ENCODE measurements at places on chromosomes 3 and 15.

- no peak for DNase-seq
Measured at GRCh38 chr15:42365921-42366550, 6.7 kb downstream of the CAPN3 start.

DNA sequence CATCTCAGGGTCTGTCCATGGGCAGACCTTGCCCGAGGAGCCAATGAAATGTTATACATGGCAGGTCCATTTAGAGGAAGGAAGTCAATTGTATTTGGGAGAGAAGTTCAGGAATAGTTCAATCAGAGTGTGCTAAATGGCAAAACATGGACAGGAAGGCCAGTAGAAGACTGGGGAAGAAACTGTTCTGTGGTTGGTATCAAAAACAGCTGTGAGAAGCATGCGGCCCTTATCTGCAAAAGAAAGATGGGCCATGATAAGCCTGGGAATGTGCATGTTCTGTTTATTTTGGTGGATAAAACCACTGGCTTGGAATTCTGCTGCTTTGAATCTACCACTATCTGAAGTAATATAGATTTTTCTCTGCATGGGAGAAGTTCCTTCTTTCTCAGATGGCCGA lies 100.4 kb downstream of the MCTP2 start:
- no peak for DNase-seq

DNA sequence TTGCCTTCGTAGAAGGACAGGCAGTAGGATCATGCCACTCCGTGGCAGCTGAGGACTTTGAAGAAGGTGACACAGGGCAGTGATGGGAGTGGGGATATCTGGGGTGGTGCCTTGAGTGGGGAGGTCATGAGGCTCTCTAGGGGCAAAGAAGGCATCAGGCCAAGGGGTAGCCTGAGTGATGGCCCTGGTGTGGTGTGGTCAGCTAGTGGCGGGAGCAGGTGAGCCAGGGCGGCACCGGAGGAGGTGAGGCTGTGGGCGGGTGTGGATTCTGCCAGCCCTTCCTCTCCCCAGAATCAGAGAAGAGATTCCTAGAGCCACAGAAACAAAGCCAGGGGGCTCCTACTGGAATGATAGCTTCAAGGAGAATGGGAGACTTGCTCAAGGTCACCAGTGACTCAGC lies 18.4 kb downstream of the WNT7A start:
- no peak for DNase-seq

- DNase-seq = no peak
Measured at GRCh38 chr3:23461069-23461468, 257.9 kb downstream of the UBE2E2 start.

GRCh38 chr15:80695911-80696661 lies 976 bp downstream of the ABHD17C start:
- DNase-seq = peak; percentile 27

DNA sequence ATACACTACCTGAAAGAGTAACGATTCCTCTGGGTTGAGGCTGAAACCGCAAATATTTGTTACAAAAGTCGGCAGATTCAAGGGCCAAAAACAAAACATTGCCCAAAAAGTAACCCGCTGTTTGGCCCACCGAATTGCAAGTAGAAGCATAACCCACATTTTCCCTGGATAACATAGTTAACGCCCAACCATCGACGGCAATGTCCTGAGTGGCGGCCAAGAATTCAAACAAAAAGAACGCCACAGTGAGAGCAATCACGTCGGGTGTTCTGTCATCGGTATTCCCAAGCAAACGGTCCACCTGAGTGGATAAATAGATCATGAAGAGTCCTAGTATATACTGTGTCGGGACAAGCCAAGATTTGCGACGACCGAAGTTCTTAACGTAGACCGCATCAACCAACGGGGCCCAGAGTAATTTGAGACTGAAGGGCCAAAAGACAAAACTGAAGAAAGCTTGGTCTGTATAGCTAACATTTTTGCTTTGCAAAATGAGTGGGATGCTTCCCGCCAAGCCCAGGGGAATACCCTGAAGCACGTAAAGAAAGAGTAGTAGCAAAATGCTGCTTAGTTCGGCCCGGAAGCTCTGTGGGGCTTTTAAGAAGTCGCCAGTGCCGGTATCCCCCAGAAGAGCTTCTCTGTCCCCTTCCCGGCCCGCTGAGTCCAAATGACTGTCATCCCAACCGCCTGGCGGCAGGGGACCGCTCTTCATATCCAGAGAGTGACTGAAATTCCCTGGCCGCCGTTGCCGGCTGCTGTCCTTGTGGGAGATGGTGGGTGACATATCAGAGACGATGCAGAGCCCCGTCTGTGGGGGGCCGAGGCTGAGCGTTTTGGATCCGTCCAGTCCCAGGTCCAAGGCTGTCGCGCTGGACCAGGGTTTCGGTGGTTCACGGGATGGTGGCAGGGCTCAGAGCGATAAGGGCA lies 750 bp downstream of the SLC33A1 start:
- no peak for DNase-seq

GRCh38 chr3:118187221-118187620 lies 847.4 kb downstream of the IGSF11 start:
- DNase-seq = no peak

DNA sequence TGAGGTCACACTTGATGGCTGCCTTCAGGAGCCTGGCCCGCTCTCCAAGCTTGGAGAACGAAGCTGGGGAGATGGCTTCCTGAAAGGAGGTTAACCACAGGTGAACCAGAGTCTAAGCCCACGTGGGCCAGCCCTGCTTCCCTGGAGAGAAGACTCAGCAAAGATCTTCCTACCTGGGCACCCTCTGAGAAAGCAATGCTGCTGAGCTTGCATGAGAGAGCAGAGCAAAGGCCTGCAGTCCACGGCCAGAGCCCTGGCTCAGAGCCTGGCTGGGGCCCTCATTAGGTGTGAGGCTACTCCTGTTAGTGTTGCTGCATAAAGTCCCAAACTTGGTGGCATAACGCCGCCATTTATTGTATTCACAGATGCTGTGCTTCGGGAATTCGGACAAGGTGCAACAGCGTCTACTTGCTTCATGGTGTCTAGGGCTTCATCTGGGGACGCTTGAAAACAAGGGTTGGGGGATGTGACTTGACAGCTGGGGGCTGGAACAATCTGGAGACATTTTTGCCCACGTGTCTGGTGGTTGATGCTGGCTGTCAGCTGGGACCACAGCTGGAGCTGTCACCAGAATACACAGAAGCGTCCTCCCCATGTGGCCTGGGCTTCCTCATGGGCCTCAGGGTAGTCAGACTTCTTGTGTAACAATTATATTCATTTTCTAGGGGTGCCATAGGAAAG lies 87.9 kb upstream of the MEF2A start:
- DNase-seq = no peak

DNA sequence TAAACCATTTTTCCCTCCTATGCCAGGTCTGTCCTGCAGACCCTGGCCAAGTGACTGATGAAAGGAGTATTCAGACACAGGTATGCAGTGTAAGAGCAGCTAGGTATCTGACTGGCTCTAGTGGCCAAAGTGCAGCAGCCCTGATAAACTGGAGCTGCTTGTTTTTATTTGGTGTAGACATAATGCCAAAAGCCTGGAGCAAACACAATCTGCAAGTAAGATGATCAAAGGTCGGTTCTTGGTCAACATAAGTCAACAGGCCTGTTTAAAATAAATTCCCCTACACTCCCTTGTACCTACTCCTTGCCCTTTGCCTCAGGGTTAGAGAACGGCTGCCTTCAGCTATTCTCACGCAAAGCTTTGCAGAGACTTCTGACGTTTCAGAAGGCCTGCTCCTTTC lies 1003.1 kb downstream of the ZPLD1 start:
- no peak for DNase-seq

DNA sequence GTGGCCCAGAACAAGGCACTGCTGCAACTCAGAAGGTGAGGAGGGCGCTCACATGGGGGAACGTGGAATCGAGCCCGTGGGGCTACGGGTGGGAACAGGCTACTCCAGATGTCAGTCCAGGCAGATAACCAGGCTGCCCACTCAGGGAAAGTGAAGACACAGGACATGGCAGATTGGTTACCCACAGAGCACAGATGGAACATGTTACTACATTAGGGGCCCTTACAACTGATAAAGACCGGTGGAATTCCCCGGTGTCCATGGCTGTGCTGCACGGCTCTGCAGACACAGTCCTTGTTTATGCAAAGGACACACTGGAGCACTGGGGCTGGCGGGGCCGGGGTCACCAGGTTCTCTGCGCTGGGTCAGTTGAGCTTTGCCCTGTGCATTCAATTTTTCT lies 36.9 kb downstream of the PCSK6 start:
- DNase-seq = no peak

- DNase-seq = peak; percentile 45
Measured at GRCh38 chr3:45659661-45660566, 29.3 kb upstream of the SACM1L start.

GRCh38 chr15:29924750-29925149 lies 102.5 kb upstream of the TJP1 start:
- no peak for DNase-seq

GRCh38 chr15:79243723-79244122 lies 38.8 kb upstream of the ANKRD34C start:
- no peak for DNase-seq

- DNase-seq = no peak
Measured at GRCh38 chr3:8578282-8578681, 66.3 kb downstream of the SSUH2 start.

GRCh38 chr3:150945226-150946032 lies 27.1 kb downstream of the CLRN1 start:
- no peak for DNase-seq

DNA sequence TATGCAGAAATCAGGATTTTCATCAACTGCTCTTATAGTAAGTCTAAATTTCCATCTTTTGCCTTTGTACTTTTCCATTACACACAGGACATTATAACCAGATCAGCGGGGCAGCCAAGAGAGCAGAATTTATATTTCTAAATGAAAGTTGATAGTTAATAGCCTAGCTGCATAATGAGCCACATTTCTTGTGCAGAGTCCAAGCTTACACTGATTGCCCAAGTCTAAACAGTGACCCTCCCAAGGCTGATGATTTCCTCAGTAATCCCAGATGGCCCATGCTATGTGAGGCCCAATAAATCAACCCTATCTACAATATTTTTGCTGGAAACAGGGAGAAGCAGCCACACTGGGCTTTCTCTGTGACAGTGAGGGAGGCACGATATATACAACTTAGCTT lies 475.8 kb upstream of the KCNMB2 start:
- DNase-seq = no peak

DNA sequence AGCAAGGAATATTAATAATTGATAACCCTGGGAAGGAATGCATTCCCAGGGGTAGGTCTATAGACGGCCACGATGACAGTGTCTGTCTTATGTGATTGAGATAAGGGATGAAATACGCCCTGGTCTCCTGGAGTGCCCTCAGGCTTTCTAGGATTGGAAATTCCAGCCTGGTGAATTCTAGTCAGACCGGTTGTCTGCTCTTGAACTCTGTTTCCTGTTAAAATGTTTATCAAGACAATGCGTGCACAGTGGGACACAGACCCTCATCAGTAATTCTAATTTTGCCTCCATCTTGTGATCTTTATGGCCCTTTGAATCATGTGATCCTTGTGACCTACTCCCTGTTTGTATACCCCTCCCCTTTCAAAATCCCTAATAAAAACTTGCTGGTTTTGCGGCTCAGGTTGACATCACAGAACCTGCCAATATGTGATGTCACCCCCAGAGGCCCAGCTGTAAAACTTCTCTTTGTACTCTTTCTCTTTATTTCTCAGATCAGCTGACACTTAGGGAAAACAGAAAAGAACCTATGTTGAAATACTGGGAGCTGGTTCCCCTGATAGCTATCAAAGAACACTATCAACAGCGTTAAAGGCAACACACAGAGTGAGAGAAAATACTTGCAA lies 183.3 kb downstream of the PDE8A start:
- no peak for DNase-seq

- no peak for DNase-seq
Measured at GRCh38 chr15:75019916-75020315, 3.5 kb upstream of the PPCDC start.

GRCh38 chr15:91783008-91783407 lies 70.5 kb upstream of the SLCO3A1 start:
- no peak for DNase-seq

DNA sequence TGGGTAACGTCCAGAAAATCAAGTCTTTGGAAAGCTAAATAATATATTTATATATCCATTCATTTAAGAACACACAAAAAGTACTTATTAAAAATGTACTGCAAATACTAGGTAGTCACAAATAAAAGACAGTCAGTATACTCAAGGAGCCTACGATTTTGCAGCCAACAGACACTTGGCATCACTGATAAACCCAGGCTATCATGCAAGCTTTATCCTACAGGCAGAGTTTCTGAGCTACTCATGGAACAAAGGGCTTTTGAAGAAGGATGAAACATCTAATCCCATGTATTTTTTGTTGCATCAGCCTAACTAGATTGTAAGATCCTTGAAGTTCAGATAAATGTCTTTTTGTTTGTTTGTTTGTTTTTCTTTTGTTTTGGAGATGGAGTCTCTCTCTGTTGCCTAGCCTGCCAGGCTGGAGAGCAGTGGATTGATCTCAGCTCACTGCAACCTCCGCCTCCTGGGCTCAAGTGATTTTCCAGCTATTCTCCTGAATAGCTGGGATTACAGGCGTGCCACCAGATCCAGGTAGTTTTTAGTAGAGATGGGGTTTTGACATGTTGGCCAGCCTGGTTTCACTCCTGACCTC lies 319.4 kb upstream of the MDFIC2 start:
- no peak for DNase-seq

GRCh38 chr3:26624209-26624765 lies 1.7 kb downstream of the LRRC3B start:
- no peak for DNase-seq

DNA sequence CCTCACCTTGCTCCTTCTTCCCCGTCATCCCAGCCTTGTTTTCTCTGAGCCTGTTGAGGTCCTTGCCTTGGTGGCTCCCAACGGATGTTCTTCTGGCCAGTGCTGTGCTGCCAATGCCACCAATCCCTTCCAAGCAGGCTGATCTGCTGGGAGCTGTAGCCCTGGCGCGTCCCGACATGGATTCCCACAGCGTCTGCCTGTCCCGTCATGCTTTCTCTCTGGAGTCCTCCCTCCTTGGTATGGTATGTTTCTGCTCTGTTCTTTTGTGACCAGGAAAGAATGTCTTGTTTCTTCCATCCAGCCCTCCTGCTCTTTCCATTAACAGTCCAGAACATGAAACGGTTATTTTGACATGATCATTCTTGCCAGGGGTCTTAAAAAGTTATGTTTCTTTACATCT lies 10.0 kb downstream of the LIMD1 start:
- DNase-seq = no peak

DNA sequence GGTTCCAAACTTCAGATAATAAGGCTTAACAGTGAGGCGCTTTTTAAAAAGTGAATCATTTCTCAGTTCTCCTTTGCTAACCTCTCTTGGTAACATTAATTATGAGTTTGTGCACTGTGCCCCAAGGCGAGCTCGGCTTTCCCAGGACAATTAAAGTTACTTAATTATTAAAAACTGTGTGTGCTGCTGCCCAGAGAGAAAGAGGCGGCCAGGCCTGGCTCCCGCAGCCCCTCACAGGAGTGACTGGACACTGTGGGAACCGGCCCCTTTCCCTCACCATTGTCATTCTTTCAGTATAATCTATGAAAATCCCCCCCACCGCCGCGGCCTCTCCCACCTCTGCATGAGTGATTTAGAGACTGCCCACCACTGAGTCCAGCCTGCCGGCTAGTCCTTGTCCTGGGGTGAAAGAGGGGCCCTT lies 43.1 kb upstream of the HES1 start:
- DNase-seq = no peak

All from GM10248 (cell line).